CD4-positive, alpha-beta T cell treated with Interleukin-21 for 1 hour (primary cell): ENCODE measurements at places on chromosomes 2 and 18.
A peak's percentile ranks its signal among the peaks of the same experiment; 100 is the strongest.

GRCh38 chr2:55418512-55419232 lies 984 bp downstream of the CCDC88A start:
- DNase-seq, result peak; percentile 4

DNA sequence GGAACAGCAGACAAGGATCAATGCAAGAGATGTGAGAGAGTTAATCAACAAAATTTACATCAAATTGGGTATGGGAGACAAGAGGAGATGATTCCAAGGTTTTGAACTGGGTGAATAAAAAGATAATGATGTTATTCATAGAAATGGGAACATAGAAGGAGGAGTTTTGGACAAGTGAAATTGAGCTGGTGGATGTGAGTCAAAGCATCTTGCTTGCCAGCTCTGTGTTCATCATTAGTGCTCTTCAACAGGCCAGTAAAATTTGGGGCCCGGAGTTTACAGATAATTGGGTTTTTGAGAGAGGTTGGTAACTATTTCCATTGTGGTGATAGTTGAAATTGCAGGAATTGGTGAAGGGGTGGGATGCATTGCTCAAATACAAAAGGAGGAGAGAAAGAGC lies 69.9 kb upstream of the CAVIN2 start:
- no peak for DNase-seq

DNA sequence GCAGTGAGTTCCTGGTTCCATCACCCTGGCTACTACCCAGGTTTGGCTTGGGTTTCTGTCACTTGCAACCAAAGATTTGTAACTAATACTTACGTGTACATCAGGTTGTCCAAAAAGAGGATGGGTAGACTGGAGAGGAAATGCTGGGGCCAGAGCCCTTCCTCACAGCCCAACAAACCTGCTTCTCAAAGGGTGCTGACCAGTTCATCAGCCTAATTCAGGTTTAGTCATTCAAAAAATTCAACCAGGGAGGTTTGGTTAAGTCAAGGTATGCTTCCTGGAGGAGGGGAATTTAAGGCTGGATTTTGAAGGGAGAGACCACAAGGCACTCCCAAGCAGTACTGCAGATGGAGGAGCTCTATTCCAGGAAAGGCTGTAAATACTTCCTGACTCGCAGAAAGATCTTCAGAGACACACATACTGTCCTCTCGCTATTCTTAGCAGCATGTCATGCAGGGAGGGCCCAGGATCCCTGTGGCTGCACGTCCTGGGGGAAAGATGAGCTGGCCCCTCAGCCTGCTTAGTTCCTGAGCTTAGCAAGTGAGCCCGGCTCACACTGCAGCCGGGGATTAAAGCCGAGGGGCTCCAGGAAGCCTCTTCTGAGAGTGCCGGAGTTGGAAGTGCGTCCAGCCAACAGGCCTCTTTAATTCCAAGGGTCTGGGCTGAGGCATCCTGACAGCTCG lies 40.0 kb upstream of the BIN1 start:
- DNase-seq, result no peak

DNA sequence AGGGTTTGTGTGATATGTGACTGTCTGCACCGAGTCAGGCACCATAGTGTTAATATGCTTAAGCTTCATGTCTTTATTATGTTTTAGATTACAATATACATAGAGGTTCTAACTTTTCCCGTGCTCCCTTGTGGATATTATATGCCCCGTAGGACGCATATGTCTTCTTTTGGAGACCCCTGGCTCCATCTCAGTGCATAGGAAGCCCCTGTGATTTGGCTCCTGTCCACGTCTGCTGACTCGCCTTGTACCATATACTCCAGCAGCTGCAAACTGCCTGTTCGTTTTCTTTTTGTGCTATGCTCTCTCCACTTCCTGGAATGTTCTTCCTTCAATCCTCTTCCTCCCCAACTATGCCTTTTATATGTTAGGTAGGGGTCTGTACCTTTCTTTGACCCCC lies 110.9 kb downstream of the PTRHD1 start:
- DNase-seq, result no peak

- no peak for DNase-seq
Measured at GRCh38 chr2:223467196-223467595, 135.0 kb downstream of the SCG2 start.

GRCh38 chr2:224646242-224646846 lies 61.2 kb upstream of the CUL3 start:
- peak; percentile 13 for DNase-seq

- DNase-seq, result no peak
Measured at GRCh38 chr2:51027968-51028367, 4.0 kb downstream of the NRXN1 start.

DNA sequence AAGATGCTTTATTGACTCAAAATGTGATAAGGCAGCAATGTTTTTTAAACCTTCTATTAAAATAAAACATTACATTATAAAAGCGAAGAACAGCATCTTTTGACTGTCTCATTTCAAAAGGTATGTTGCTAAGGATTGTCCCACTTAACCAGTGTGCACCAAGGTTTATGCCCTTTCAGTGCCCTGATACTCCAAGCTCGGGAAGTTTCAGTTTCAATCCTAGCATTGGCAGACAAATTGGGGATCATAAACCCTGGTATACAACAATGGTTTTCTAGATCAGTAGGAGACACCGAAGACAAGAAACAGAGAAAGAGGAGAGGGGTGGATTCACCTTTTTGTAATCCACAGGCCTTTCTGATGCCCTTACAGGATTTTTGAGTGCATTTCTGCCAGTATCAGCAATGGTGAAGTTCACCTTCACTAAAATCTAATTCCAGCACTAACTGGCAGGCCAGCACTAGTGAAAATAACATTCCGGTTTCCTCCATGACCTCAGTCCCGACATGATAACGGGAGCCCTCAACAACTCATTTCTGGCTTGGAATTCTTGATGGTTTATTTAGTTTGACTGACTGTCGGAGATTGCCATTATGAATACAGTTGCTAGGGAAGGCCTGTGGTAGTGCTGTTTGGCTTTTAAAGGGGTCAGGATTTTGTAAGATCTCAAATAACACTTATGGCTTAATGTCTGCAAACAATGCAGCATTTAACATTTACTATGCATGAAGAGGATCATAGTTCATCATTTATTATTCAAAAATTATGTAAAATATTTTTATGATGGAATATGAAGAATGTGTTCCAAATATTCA lies 33.3 kb upstream of the FIGN start:
- no peak for DNase-seq

DNA sequence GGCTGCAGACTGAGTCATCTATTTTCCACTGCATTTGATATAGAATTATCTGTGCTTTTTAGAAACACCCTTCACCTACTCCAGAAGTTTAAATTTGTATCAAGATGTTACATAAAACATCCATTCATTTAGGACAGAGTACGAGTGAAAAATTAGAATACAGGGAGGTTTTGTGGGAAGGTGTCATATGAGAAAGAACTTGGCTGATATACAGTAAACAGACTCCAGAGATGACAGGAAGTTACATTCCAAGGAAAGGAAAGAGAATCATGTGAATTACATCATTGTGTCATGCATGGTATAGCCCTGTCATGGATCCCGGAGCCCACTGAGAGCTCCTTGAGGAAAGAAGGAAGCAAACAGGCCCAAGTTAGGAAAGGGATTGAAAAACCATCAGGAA lies 341.5 kb upstream of the PKDCC start:
- DNase-seq, result no peak

DNA sequence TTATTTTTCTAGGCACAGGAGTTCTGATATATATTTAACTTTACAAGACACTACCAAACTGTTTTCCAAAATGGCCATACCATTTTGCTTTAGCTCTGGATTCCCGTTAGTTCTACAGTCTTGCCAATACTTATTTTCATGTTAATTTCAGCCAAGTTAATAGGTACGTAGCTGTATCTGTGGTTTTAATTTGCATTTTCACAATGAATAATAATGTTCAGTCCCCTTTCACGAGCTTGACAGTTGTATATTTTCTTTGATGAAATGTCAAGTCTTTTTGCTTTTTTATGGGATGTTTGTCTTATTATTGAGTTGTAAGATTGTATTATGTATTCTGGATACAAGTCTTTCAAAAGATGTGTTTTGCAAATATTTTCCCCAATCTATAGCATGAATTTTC lies 50.6 kb upstream of the GALNT5 start:
- no peak for DNase-seq

- DNase-seq, result no peak
Measured at GRCh38 chr2:45312275-45312674, 298.8 kb downstream of the SRBD1 start.

- no peak for DNase-seq
Measured at GRCh38 chr2:149084924-149085795, 46.7 kb downstream of the LYPD6B start.

DNA sequence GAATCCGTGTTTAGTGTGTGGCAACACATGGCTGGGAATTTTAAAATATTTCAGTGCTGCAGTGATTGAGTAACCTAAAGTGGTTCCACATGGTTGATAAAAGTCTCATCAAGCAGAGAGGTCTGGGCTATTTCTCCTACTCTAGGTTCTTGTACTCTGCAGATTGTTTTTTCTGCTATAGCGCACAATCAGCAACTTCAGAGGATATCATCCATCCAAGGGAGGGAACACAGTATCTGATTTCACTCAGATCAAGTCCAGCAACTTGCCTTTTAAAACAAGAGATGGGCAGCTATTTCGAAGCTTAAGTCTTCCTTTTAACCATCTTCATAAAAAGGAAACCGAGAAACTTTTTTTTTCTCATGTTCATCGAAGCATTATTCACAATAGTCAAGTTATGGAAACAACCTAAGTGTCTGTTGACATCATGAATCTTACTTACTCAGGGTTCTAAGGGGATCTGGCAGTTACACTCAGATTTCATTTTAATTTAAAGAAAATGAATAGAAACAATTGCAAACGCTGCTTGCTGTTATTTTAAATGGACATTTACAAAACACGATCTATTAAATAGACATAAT lies 172.7 kb upstream of the TRIB2 start:
- DNase-seq, result no peak

DNA sequence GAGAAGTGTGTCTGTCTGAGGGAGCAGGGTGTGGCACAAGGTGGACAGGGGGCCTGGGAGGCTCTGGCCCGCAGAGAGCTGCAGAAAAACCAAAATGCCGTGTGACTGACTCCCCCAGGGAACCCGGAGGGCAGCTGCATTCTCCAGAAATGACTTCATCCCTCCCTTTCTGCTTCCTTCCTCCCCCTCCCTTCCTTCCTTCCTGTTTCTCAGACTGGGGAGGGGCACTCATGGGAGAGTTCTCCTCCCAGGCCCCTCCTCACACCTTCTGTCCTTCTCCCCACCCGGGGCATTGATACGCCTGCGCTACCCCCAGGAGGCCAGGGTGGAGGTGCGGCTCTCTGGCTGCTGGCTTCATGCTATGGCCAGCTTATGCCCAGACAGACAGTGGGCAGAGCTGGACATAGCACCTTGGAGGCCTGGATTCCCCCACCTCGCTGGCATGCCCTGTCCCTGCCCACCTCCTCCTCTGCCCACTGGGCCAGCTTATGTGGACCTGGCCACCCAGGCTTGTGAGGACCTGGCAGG lies 8.2 kb upstream of the GPR17 start:
- DNase-seq, result no peak

- DNase-seq, result peak; percentile 68
Measured at GRCh38 chr18:9095297-9096006, 7.0 kb upstream of the NDUFV2 start.

DNA sequence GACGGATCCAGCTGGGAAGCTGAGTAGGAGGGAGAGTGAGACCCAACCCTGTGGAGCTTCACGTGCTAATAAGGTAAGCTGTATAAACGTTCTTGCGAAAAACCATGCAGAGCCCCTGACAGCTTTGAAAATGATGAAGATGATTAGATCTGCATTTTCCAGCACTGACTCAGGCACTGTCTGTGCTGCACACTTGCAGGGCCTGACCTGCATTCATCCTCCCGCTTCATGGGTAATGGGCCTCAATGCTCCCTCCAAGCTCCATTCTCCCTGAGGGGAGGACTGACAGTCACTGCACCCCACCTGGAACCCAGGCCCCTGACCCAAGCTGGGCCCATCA lies 205.4 kb downstream of the TMEM163 start:
- DNase-seq, result no peak

DNA sequence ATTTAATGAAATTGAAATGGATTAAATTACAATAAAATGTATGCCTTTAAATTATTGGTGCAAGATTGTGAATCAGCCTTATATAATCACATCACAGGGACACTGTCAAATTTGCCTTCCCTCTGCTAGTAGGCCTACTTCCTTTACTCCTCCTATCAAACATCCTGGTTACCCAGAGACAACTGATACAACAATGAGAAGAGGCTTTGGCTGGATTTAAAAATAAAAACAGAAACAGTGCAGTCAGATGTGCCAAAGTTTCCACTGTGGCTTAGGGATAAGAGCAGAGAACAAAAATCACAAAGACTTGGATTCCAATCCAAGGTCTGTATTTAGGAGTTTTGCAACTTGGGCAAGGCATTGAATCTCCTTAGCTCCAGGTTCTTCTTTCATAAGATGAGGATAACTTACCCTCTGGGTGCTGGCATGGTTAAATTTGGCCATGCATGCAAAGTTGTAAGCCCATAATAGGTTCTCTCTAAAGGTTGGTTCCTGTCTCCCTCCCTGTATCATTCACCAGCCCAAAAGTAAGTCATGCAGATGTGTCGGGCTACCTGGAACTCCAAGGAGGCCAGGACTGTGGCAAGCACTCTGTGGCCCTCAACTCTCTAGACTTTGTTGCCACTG lies 99.3 kb upstream of the LRATD1 start:
- no peak for DNase-seq

DNA sequence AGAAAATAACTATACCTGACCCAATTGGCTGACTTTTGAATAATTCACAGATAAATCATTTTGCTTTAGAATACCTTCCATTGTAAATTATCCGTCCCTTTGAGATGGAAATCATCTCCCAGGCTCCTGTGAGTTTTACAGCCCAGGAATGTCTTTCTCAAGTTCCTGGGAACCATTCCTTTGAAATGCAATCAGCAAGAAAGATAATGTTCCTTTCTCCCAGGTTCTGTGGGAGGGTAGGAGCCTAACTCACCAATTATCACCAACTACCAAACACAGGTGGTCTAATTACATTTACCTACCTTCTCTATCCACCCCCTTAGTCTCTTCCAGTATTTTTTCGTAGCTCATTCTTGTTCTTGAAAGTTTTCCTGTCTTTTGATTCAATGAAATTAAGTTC lies 1016.0 kb downstream of the SOCS6 start:
- DNase-seq, result no peak

DNA sequence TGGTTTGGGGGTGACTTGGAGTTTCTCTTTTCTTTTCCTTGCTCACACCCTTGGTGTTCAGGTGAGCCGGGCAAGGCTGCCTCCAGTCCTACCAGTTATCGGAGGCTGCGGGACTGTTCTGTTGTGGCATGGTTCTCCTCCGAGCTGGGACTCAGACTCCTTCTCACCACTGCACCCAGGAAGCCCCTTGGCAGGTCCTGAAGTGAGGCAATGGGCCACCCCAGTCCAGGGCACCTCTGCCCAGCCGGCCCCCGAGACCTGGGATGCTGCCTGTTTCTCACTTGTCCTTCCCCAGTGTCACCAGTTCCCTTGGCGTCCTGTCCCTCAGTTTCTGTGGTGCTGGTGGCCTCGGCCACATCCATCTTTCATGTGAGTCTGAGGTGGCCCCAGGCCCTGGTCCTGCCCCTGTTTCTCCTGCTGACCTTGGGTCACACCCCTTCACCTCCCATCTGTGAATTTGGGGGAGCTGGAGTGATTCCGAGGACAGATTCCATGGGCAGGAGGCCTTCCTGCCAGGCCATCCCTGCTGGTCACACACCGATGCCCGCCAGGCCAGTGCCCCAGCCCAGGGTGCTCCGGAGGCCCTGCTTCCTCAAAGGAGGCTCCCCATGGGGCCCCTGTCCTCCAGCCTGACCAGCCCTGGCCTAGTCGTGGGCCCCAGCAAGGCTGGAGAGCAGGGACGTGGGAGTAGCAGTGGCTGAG lies 6.6 kb upstream of the KLHL30 start:
- DNase-seq, result no peak
